ENCODE measurements at places on chromosomes 16 and 17.

- no peak for DNase-seq
These were observed 2.7 kb downstream of the WDR59 start for GRCh38 chr16:74982256-74982655.

- no peak for DNase-seq
These were observed 26.7 kb downstream of the ABCC3 start for GRCh38 chr17:50661348-50661747.

GRCh38 chr17:37710344-37710886, 34.4 kb downstream of the HNF1B start:
- DNase-seq: no peak

- DNase-seq: no peak
These were observed 7.4 kb downstream of the GIP start for GRCh38 chr17:48960834-48961515.

GRCh38 chr16:68948230-68948910, 105.0 kb downstream of the TANGO6 start:
- no peak for DNase-seq

Data from natural killer cell (primary cell).